ENCODE measurements at places on chromosomes 7 and 10. TPM values are rescaled to one million over a fixed set of nuclear protein-coding genes. Genes with fewer than 3 reads are reported as not detected.
A peak's percentile ranks its signal among the peaks of the same experiment; 100 is the strongest.

TEX47 gene
- total RNA-seq = not detected

FGFR2 gene
- total RNA-seq = 80.7 TPM

- no peaks in the 10 kb centered on the region for H3K27me3 ChIP-seq
- DNase-seq = no peak
- H3K36me3 ChIP-seq = peaks cover 5% of the 10 kb centered on the region
- H3K27ac ChIP-seq = peak overlapping the region; percentile 49
- no peak overlapping the region for H3K4me3 ChIP-seq
- H3K4me1 ChIP-seq = peaks cover 29% of the 10 kb centered on the region
Observed at GRCh38 chr10:13716081-13717071, 129.6 kb downstream of the PRPF18 start.

DNA sequence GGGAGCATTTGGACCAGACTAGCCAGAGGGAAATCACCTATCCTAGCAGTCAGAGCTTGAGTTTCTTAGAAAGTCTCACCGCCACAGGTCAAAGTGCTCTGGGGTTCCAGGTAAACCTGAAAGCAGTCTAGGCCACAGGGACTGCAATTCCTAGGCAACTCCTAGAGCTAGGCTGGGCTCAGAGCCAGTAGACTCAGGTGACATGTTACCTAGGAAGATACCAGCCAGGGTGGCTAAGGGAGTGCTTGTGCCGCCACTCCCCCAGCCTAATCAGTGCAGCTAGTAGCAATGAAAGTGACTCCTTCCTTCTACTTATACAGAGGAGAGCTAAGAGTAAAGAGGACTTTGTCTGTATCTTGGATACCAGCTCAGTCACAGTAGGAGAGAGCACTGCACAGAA, 348.7 kb upstream of the HPS1 start:
- H3K4me1 ChIP-seq = no peaks in the 10 kb centered on the region
- no peak for DNase-seq
- no peaks in the 10 kb centered on the region for H3K27me3 ChIP-seq
- H3K36me3 ChIP-seq = no peaks in the 10 kb centered on the region
- no peak overlapping the region for H3K4me3 ChIP-seq

- no peaks in the 10 kb centered on the region for H3K4me1 ChIP-seq
- H3K4me3 ChIP-seq = no peak overlapping the region
- DNase-seq = no peak
- H3K36me3 ChIP-seq = peaks cover 18% of the 10 kb centered on the region
Observed at GRCh38 chr7:139421123-139421522, 61.4 kb downstream of the LUC7L2 start.

DNA sequence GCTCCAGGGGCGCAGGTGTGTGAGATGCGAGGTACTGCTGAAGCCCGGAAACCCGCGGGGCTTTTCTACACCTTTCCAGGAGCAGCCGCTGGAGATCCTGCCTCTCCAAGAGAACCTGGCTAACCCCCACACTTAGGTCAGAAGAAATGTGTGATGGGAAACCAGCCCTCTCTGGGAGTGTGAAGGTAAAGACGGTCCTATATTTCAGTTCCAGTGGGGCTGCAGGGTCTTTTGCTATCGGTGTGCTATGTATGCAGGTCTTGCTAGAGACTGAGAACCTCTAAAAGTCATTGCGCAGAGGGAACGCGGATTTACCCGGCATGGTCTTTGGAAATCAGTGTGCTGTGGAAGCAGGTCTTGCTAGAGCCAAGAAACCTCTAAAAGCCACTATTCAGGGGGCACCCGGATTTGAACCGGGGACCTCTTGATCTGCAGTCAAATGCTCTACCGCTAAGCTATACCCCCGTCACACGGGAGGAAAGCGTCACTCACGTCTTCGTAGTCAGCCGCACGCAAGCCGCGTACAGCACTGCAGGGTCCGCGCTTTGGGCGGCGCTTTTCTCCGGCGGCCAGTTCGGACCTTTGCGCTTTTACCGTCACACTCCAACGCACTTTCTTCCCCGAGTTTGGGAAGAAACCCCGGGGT, 46.0 kb downstream of the ZNF777 start:
- H3K4me3 ChIP-seq = peak overlapping the region; percentile 40
- peak; percentile 76 for DNase-seq
- no peaks in the 10 kb centered on the region for H3K36me3 ChIP-seq
- peak overlapping the region; percentile 57 for H3K27ac ChIP-seq

GRCh38 chr10:97648562-97649404, 8.3 kb downstream of the PI4K2A start:
- DNase-seq = no peak
- H3K27ac ChIP-seq = no peak overlapping the region
- no peak overlapping the region for H3K4me3 ChIP-seq
- H3K36me3 ChIP-seq = peaks cover 43% of the 10 kb centered on the region

GRCh38 chr7:105807448-105807762, 69.0 kb downstream of the ATXN7L1 start:
- no peak for DNase-seq
- H3K27ac ChIP-seq = no peak overlapping the region

DNA sequence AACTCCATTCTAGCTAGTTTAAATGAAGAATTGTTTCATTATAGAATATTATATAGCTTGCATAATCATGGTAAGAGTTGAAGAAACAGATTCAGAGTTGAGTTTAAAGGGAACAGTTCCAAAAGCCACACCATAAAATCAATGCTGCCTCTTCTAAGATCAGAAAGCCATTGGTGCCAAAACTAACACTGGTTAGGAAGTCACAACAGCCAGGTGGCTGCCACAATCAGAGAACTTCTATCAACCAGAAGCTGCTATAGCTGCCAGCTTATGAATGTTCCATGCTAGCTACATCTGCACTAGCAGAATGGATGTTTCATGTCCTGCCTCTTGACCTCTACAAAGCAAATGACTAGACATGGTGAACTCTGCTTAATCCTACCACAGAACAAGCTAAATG, 583.1 kb upstream of the LRRN3 start:
- H3K27me3 ChIP-seq = no peaks in the 10 kb centered on the region
- H3K27ac ChIP-seq = no peak overlapping the region
- H3K4me1 ChIP-seq = no peaks in the 10 kb centered on the region
- H3K36me3 ChIP-seq = no peaks in the 10 kb centered on the region
- no peak overlapping the region for H3K4me3 ChIP-seq
- DNase-seq = no peak

GRCh38 chr7:115267503-115267902, 345.6 kb downstream of the MDFIC start:
- no peak overlapping the region for H3K4me3 ChIP-seq
- no peaks in the 10 kb centered on the region for H3K27me3 ChIP-seq
- no peak for DNase-seq
- no peaks in the 10 kb centered on the region for H3K4me1 ChIP-seq

- no peak overlapping the region for H3K27ac ChIP-seq
- H3K4me3 ChIP-seq = no peak overlapping the region
- peaks cover 2% of the 10 kb centered on the region for H3K27me3 ChIP-seq
- DNase-seq = no peak
- H3K4me1 ChIP-seq = peaks cover 6% of the 10 kb centered on the region
Observed at GRCh38 chr10:130805635-130806030, 505.9 kb downstream of the TCERG1L start.
